ENCODE measurements at places on chromosomes 7 and 10.

DNA sequence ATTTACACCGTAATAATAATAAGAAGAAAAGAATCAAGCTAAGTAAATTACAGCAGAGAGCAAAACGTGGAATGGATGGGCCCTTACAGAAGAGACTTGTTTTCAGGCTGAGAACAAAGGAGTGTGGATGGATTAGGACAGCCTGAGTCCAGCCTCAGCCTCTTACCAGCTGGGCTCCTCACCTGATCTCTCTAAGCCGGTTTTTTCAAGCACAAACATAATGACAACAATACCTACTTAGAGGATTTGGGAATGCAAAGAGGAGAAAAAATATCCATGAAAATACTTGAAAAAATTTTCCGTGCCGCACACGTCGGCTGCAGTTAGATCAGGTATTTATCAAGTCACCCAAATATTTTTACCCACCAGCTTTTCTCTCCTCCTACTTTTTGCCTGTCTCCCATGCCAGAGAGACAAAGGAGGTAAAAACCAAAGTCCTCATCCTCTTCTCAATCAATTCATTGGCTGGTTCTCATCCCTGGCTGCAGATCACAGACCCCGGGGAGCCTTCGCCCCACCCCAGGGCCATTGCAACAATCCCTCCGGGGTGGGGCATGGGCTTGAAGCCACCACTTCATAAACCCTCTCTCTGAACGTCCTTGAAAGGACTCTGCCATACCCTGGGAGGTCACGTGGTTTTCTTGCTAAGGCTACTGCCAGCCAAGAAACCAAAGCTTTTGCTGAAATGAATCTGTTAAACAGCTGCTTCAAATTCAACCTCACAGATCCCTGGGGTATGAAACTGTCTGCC lies 29.7 kb upstream of the GTF2I start:
- no peak for DNase-seq

- DNase-seq: no peak
These were observed 169.6 kb downstream of the C7orf25 start for GRCh38 chr7:42742318-42742717.

DNA sequence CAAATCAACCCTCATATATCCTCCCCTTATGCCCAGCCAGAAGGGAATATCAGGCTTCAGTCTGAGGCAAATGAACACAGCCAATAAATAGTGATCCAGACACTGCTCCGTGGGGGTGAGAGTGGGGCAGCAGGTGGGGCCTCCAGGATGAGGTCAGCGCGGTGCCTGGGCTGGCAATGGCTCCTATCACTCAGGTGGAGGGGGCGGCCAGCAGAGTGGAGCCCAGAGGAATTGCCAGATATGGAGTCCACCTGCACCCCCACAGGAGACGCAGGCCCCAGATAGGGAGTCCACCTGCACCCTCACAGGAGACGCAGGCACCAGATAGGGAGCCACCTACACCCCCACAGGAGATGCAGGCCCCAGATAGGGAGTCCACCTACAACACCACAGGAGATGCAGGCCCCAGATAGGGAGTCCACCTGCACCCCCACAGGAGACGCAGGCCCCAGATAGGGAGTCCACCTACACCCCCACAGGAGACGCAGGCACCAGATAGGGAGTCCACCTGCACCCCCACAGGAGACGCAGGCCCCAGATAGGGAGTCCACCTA lies 78.0 kb upstream of the PPP2R2D start:
- no peak for DNase-seq

DNA sequence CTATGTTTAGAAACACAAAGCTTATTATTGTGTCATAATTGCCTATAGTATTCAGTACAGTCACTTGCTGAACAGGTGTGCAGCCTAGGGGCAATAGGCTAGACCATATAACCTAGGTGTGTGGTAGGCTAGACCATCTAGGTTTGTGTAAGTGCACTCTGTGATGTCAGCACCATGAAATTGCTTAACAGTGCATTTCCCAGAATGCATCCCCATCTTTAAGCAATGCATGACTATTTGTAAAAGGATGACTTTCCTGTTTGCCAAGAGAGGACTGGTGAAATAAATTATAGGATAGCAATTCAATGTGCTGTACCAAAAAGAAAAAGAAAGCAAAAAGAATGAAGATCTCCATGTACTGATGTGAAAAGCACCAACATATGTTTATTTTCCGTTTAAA lies 288.7 kb upstream of the AUTS2 start:
- DNase-seq: no peak

GRCh38 chr7:107813524-107813923 lies 10.5 kb upstream of the SLC26A3 start:
- no peak for DNase-seq

- no peak for DNase-seq
These were observed 218.8 kb downstream of the GPR158 start for GRCh38 chr10:25393621-25394020.

- no peak for DNase-seq
These were observed 131.0 kb upstream of the PALS2 start for GRCh38 chr7:24442170-24442777.

DNA sequence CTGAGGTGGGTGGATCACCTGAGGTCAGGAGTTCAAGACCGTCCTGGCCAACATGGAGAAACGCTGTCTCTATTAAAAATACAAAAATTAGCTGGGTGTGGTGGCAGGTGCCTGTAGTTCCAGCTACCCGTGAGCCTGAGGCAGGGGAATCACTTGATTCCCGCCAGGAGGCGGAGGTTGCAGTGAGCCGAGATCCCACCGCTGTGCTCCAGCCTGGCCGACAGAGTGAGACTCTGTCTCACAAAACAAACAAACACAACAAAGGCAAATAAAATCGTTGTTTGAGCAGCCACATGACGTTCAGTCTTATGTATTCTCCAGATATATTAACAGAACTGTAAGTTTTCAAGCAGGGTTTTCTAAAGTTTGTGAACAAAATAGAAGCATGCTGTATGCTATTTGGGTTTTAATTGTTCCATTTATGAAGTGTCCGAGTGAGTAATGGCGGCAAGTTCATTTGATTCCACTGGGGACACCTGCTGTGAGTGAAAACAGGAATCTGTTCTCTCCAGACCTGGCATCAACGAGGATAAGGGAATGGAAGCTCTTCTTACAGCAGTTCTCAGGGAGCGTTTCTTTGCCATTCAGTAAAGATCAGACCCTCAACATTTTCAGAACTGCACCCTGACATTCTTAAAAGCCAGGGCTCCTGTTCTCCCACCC lies 122.5 kb upstream of the PITRM1 start:
- no peak for DNase-seq

DNA sequence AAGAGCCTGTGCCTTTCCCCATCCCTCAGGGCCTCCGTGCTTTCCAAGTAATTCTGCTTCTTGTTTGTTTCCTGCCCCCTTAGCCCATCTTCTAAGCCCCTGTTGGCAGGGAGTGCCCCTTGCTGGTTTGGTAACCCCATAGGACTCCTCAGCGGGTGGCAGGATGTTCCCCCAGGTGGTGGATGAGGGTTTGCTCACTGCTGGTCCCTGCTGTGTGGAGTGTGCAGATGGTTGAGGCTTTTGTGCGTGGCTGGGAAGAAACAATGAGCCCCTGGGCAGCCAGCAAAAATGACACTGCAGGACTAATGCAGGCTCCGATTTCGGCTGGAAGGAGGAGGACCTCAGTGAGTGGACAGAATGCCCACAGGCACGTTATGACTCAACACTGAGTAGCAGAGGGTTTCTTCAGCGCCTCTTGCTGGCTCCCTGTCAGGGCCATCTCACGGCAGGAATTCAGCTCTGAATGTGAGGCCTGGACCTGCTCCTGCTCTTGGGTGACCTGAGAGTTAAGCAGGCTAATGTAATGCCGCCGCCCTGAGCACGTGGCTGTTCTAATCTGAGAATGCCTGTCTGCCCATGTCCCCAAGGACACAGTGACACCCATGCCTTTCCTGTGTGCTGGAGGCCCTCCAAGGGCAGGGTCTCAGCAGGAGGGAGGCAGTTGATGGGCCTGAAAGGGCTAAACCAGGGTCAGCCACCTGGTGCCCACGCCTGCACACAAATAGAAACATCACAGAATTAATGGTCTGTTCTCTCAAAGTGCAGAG lies 16.6 kb downstream of the BAG3 start:
- DNase-seq: no peak

DNA sequence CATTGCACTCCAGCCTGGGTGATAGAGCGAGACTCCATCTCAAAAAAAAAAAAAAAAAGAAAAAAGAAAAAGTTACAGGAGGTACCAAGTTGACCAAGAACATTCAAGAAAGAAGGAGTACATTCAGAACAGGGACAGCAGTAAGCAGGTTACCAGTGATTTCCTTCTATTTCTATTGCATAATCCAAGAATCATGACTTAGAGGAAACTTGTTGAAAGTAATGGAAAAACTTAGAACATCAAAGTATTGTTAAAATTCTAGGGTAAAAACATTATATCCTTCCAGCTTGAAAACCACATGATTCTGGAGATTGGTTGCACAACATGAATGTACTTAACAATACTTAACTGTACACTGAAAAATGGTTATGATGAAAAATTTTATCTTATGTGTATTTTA lies 25.2 kb downstream of the RAPGEF5 start:
- DNase-seq: no peak

DNA sequence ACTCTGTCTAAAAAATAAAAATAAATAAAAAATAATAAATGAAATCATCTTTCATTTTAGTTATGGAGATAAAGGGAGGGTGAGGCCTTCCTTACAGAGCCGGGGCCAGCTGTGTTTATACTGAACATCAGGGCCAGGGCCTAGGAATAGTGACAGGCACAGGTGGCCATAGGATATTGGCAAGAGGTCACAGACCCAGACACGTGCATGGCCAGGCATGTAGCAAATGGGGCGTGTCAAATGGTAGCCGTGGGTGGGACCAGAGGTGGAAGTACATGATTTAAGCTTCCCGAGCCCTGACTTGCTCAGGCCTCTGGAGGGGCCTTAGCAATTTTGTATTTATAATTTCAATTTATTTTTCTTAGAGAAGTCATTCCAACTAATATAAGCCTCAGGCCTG lies 353.0 kb downstream of the ANKRD30A start:
- no peak for DNase-seq

DNA sequence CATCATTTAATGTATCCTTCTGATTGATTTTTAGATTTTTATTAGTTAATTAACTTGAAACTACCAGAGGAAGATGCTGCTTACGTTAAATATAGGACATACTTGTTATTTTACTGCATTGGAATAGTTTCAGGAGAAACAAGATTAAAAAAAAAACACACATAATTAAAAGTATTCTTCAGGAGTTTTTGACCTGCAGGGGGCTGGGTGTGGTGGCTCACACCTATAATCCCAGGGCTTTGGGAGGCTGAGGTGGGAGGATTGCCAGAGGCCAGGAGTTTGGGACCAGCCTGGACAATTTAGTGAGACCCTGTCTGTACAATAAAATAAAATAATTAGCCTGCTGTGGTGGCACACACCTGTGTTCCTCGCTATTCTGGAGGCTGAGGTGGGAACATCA lies 10.7 kb downstream of the CBLL1 start:
- no peak for DNase-seq

- no peak for DNase-seq
These were observed 55.8 kb downstream of the FAM53B start for GRCh38 chr10:124688386-124688785.

DNA sequence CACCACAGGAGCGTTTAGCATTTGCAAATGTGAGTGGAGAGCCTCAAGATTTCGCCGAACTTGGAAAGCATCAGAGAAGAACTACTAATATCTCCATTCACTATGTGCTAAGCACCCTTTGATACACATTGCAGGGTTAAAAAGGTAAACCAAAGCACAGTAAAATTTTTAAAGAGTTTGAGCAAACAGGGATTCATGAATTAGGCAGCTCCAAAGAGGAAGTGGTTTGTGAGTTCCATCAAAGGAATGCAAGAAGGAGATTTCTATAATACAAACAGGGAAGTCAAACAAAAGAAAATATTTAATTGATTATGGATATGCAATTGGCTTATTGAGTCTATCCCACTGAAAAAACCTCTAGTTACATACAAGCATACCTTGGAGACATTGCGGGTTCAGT lies 81.1 kb upstream of the TMEM72 start:
- DNase-seq: no peak

DNA sequence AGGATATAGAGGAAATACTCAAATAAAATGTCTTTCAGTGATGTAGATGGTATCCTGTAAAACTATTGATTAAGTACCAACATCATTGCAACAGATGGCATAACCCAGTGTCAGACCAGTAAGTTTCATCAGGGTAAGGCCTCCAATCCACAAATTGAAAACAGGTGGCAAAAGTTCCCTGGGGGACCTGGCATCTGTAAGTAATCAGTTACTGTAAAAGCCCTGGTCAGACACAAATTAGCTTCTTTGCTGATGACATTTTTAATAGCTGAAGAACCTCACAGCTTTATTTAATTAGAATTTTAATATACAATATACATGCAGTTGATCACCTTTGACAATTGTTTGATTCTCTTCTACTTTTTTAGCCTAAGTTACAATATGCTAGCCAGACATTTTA lies 152.5 kb downstream of the PLXDC2 start:
- no peak for DNase-seq

DNA sequence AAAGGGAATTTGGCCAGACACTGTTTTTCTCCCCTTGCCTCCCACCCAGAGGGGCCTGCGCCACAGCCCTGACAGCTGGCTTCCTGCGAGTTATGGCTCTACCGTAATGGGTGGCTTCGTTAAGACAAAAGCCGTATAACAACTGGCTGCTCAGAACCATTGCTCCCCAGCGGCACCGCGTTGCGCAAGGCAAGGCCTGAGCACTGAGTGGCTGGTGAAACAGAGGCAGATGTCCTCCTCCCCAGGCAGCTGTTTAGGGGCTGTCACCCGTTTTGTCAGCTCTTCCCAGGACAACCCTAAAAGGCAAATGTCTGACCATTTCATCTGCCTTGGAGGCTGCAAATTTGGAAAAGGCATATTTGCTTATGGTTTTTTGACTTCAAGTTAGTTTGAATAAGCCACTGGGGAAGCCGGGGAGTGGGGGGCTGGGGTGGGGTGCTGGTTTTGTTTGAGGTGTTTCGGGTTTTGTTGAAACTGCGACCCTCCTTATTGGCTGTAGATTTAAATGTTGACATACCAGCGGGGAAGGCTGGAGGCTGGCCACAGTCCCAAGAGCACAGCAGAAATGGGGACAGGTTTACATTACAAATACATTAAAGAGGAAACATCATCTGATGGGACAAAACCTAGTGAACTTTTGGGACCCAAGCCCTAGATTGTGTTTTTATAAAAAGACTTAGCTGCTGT lies 681 bp upstream of the SPOCK2 start:
- peak; percentile 51 for DNase-seq

- no peak for DNase-seq
These were observed 14.2 kb downstream of the CYP26A1 start for GRCh38 chr10:93087846-93088245.

DNA sequence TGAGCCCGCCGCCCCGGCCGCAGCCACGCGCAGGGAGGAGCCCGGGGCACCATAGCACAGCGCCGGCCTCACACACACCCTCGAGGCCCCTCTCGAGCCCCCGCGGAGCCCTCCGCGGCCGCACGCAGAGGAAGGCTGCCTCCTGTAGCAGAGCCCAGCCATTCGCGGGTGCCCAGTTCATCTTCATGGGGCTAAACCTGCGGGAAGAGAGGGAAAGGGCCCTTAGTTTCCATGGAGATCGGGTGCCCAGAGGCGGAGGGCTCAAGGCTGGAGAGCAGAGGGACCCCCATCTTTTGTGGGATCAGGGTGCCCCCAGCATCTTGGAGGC lies 2.9 kb upstream of the SYCE1 start:
- no peak for DNase-seq

All from CD4-positive, alpha-beta T cell treated with Interferon gamma for 1 hour (primary cell).